ENCODE measurements at places on chromosomes 13 and 19.

DNA sequence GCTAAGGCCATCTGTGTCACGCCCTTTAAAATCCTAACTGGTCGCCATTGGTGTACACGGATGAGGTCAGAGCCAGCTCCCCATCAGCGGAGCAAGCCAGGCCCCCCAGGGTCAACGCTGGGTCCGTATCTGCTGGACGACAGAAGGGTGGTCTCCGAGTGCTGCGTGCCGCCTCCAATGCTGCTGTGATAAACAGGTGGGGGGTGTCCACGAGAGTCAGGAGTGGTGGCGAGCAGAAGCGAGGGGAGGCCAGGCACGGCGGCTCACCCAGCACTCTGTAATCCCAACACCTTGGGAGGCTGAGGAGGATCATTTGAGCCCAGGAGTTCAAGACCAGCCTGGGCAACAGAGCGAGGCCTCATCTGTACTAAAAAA lies 30.8 kb upstream of the CACTIN start:
- DNase-seq, result no peak

DNA sequence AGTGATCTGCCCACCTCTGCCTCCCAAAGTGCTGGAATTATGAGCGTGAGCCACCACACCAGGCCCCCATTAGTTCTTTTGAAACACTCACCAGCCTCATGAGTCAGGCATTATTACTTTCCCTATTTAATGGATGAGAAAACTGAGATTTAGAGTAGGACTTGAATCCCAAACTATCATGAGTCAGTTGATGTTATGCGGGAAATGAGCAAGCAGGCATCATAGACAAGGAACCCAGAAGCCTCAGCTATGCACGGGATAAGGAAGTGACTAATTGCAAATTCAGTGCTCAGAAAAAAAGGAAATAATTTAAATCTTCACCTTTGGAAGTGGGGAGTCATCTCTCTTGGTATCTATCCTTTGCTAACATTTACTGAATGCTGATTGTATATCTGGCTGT lies 217.5 kb downstream of the ABCC4 start:
- no peak for DNase-seq

DNA sequence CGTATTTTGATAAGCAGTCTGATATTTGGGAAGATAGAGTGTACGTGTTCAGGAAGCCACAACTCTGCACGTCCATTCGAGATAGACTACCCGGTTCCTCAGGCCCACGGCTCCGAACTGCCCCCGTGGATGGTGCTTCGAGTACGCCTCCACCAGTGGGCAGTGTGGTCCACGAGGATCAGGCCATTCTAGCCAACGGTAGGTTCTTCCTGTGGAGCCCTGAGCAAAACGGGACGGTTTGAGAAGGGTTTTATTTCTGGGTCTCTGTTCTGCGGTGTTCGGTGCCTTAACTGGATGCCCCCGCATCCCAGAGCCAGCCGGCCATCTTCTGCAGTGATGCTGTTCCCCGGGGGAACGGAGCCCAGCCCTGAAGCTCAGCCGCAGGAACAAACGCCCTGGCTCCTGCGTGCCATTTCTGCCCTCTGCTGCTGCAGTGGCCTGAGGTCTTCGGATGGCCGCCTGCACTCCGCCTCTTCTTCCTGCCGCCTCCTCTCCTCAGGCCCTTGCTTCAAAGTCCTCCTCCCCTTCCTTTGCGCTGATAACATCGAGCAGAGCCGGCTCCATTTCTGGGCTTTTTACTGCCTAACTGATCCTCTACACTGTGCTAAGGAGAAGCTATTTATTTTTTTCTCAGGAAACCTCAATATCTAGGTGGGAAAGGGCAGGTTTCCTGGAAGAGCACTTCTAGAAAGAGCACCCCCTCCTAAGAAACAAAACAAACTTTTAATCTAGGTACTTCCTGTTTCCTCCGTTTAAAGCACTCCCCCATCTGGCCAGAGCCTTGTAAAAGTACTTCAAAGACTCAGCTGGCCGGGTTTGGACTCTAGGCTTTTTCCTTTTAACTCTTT lies 36.2 kb upstream of the SLC46A3 start:
- DNase-seq, result no peak

DNA sequence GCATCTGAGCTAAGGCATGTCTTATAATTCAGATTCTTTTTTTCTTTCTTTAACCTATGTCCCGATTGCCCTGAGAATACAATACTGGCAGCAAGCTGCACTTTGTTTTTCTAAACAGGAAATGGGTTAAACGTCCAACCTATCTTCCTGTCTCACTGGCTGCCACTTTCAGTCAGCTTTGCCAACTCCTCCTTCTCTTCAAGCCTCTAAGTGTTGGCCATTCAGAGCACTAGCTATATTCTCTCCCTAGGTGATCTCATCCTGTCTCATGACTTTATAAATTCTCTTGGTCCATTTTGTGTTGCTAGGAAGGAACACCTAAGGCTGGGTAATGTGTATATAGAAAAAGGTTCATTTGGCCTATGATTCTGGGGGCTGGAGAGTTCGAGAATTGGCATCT lies 109.5 kb upstream of the TSC22D1 start:
- DNase-seq, result no peak

- DNase-seq, result no peak
These were observed 20.5 kb downstream of the CCDC97 start for GRCh38 chr19:41330481-41330880.

DNA sequence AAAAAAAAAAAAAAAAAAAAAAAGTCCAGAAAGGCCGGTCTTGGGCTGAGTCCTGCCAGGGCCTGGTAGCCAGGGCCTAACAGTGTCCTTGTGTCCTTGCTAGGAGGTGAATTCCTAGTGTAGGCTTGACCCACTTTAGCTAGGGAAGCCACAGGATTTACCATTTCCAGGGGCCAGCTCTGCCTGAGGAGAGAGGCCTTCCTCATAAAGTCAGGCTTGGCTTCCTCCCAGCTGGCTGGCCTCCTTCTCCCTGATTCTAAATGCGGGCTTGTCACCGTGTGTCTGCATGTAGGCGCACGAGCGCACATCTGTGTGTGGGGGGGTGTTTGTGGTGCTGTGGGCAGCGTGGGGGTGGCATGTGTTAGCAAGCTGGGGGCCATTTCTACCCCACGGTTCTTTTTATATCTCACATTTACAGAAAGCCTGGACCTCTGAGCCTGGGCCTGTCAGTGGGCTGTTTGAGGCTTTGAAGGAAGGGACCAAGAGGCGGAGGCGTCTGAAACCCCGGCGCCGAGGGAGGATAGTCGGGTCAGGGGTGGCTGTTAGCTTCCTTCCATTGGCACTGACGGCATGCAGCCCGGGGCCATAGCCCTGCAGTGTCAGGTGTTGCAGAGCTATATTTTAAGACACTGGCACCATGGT lies 31.7 kb downstream of the IER2 start:
- DNase-seq, result no peak

DNA sequence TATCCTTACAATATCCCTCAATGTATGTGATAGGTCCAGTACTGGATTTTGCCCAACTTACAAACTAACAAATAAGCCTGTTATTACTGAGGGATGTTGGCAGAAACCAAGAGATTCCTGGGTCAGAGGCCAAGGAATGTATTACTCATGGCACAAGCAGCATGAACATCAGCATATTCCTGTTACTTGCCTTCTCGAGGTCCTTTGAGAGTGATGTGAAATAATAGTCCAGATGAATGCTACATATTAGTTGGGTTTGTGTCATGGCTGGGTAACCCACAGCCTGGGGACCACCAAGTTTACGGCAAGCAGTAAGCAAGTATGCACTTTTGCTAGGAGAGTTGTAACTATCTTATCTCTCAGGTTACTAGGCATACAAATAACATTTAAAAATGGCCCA lies 384.5 kb upstream of the GPC6 start:
- DNase-seq, result no peak

GRCh38 chr13:75656425-75656989 lies 20.4 kb downstream of the LMO7 start:
- DNase-seq, result no peak

- no peak for DNase-seq
These were observed 13.1 kb downstream of the AP2A1 start for GRCh38 chr19:49779731-49780555.

DNA sequence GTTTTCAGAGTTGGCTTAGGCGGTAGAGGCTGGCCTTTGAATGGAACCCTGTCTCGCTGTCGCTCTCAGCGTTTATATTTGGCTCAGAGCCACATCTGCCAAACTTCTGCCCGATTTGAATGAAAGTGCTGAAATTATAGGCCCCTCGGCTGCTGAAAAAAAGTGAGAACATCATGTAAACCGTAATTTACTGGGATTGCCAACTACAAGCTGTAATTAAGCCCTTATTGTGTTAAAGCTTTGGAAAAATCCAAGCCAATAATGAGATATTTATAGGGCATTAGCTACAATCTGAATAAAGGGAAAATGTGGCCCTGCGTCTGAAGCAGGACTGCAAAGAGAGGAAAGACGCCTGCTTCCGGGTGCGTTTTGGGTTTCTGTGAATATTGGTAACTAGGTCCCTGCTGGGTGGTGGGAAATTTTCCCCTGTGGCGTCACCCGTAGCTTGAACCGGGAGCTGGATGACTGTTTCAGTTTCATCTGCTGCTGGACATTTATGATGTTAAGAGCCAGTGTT lies 9.9 kb downstream of the DNM2 start:
- DNase-seq, result no peak

DNA sequence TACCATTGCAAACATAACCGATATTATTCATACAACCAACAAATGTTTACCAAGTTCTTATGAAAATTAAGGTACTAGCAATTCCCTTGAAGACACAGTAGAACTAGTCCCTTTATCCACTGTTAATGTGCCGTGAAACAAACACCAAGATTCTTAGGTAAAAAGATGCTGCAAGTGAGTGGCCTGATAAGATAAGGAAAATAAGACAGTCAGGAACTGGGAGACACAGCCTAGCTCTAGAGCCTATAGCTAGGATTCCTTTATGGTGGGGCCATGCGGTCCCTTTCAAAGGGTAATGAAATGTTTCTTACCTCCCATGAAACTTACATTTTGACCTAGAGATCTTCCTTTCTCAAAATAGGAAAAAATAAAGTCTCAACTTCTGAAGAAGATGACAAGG lies 658.4 kb upstream of the MIR17HG start:
- DNase-seq, result no peak

- DNase-seq, result no peak
These were observed 16.9 kb upstream of the PROZ start for GRCh38 chr13:113141601-113141970.

DNA sequence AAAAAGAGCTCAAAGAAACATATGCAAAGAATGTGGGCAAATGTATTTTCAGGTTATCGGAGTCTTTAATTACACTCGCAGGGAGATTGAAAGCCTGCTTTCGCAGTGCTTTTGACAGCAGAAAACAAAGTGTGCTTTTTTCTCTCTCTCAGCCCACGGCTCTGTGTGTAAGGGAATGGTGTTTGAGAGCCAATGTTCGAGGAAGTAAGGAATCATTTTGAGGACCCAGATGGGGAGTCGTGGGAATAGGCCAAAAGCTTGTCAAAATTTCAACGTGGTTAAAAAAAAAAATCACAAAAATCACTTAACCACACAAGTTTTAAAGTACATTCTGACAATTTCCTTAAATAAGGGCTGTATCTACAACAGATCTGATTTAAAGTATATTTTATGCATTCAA lies 197.1 kb upstream of the IRS2 start:
- no peak for DNase-seq

DNA sequence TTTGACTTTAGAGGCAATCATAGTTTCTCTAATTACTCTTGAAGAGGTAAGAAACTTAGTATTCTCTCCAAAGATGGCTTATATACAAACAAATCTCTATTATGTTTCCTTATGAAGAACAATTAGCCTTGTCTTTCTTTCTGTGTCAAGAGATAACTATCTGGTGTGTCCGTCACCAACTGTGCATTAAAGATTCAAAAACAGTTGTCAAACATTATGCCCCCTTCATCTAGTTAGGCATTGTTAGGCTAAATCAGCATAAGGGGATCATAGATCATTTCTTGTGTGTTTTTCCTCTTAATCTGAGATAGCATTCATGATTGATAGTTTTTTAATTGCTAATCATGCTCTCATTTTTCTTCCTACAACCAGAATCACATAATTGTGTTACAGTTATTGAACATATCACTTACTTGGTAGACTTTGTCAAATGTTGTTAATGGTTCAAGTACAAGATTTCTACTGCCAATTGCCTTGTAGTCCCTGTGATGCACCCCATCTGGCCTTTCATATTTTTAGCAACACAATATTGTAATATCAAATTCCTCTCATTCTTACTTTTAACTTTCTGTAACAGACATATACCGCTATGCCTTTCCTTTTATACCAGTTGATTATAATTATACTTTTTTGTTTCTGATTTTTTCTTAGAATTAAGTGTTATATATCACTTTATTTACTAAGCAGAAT lies 612.7 kb downstream of the SLITRK6 start:
- no peak for DNase-seq

DNA sequence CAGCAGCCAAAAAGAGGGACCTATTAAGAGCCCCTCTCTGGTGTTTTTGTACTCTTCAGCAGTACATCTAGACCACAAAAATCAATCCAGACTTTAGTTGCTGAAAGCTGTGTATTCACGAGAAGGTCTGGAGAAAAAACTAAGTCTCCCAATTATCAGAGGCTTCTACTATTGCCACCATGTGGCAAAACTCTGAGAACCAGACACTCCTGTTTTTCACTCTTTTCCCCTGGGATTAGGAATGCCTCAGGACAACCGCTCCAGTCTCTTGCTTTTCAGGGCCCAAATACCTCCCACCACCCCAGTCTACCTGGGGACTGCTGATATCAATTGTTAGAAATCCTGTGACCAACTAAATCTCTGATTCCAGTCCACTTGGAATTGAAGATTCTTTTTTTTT lies 30.1 kb upstream of the OBI1 start:
- no peak for DNase-seq

DNA sequence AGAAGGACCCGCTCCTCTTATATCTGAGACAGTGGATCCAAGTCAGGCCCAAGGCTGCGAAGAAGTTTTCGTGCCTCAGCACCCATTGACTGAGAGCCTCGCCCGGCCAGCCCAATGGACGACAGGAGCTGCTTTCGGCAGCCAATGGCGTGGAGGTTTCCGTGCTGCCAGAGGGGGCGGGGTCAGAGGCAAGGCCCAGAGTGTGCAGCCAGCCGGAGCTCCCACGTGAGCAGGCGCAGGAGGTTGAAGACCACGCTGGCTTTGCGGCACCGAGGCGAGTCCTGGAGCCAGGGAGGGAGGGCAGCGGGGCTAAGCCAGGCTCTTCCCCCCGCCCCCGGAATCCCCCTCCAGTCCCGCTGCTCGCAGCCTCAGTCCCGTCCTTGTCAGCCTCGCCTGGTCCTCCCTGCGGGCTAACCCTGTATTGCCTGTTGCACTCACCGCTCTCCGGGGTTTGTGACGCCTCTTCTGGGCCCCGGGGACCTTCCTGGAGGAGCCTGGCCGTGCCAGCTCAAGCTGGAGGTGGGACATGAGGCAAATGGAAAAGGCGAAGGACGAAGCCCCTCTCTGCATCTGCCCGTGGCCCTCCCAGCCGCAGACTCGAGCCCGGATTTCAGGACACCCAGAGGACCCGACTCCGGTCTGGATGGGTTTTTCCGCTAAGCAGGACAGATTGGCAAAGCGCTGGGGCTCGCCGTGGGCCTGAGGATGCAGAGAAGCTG lies 1.5 kb downstream of the IFNL4 start:
- DNase-seq, result no peak

DNA sequence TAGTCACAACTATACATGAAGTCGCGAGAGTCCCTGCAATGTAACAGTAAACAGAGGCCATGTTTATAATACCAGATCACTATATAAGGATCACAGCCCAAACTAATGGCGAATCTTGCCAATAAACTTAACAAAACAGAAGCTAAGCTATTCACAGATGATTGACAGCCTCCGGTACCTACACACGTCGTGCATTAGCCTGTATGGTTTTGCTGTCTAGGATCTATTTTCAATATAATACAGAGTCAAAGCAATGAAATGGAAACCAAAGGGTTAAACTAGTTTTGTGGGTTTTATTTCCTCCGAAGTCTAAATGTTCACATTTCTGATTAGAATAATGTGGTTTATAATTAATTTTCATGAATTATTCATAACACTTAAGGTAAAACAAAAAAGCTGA lies 10.1 kb downstream of the ANKRD10 start:
- DNase-seq, result no peak

GRCh38 chr13:102100234-102100633 lies 301.6 kb downstream of the FGF14 start:
- DNase-seq, result no peak
